ENCODE measurements at places on chromosomes 5 and 9.

GRCh38 chr5:95609711-95610110 lies 10.2 kb upstream of the GPR150 start:
- no peak for DNase-seq

- no peak for DNase-seq
Measured at GRCh38 chr5:126869005-126869451, 92.1 kb downstream of the LMNB1 start.

DNA sequence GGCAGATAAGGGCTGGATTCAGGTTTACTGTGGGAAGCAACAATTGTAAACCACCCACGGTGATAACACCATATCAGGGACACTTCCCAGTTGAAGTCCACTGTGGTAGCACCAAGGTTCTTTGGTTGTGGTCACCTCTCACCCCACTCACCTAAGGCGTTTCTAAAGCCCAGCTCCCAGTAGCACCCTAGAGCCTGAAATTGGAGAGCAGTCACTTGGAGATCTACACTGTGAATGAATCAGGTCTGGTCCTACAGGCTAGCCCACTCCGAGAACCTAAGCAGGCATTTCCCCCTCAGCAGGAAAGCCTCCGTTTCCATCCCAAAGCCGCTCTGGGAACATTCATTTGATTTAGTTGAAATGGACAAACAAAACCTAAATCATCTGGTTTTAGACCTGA lies 191.3 kb downstream of the TTC39B start:
- no peak for DNase-seq

DNA sequence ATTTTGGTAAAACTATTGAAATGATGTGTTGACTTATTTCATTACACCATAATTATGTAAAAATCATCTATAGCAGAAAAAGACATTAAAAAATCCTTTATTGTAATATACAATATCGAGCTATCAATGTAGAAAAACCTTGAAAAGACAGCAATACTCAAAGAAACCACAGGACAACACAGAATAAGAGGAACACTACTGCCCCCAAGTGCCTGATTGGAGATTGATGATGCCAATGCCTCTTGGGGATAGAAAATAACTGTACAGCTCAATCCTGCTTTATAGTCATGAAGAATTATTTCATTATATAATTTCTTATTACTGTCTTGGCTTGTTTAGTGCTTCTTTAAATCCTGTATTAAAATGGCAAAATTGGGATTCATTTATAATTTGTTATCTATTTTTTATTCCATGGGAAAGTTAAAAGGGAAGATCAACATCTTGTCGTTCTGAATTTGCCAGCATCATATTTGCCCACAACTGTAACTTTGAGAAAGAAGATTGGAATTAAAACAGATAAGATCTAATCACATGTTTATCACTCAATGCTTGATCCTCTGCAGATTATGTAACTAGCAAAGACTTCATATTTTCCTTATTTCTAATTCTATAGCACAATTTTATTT lies 337.5 kb downstream of the CDH9 start:
- no peak for DNase-seq

DNA sequence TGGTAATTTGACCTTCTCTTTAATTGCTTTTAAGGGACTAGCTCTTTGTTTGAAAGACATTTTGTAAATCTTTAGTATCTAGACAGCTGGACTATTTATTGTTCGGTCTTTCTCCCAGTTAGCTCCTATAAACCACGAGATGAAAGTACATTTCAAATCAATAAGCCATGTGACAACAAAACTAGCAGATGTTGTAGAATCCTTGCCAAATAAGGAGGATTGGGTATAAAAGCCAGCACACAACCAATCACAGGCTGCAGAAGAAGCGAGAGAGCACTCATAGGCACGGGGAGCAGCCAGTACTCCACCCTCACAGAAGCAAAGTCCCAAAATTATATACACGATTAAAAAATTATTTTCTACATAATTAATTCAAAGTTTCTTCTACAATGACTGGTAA lies 8.1 kb upstream of the OMD start:
- no peak for DNase-seq

- DNase-seq, result no peak
Measured at GRCh38 chr9:26266146-26266793, 588.0 kb upstream of the TUSC1 start.

DNA sequence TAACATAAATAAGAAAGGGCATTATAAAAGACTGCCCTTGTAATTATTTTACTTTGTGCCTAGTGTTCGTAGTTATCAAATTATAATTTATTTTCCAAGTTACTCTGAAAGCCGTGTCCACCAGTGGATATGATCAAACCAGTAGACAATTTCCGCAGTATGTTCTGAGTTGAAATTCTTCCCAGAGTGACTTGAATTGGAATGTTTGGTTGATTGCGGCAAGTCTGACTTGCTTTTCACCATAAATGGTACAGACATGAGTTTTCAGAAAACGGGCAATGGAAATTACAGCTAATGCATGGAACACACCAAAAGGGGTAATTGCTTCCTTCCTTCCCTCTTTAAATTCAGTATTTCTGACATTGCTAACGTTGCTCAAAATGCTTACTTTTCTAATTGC lies 56.6 kb downstream of the CHSY3 start:
- no peak for DNase-seq

GRCh38 chr5:106875591-106876297 lies 795.0 kb downstream of the EFNA5 start:
- no peak for DNase-seq

GRCh38 chr9:91991721-91992341 lies 41.8 kb upstream of the ROR2 start:
- no peak for DNase-seq

DNA sequence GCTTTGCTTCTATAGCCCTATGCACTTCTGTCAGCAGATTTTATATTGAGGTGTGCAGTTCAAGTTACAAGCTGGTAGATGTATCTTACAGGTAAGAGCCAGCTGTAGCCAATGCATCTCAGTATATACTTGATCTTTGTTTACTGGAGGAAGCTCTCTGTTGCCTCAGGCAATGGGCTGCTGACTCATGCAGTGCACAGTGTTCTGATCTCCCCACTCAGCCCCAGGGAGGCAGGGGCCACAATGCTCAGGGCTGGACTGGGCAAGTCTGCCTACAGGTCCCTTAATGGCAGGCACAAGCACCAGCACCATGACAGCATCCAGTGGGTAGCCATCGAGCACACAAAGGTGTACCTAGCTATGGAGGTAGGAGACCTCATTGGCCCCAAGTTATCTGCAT lies 178.8 kb upstream of the CDH10 start:
- no peak for DNase-seq

All from substantia nigra (tissue), 51 donors.